ENCODE measurements at places on chromosomes 16 and 17. TPM values are rescaled to one million over a fixed set of nuclear protein-coding genes. Genes with fewer than 3 reads are reported as not detected.

CDK10 gene
- total RNA-seq = 45.5 TPM

MPV17L gene
- not detected for total RNA-seq

CACNG3 gene
- total RNA-seq = not detected

CX3CL1 gene
- 0.09 TPM for total RNA-seq

CPHXL2 gene
- total RNA-seq = not detected

SLFN14 gene
- not detected for total RNA-seq

MYH13 gene
- 0.47 TPM for total RNA-seq

SP6 gene
- total RNA-seq = not detected

KRTAP16-1 gene
- not detected for total RNA-seq

SRL gene
- total RNA-seq = 0.68 TPM

TBC1D3L gene
- total RNA-seq = 0.68 TPM

GNAO1 gene
- total RNA-seq = 0.34 TPM

LRRC37A gene
- total RNA-seq = not detected

SPHK1 gene
- total RNA-seq = 32.8 TPM

PTX4 gene
- 1.9 TPM for total RNA-seq

HBA2 gene
- total RNA-seq = not detected

GNG13 gene
- not detected for total RNA-seq

EME2 gene
- 3.9 TPM for total RNA-seq

SENP3 gene
- 45.6 TPM for total RNA-seq

PIGQ gene
- total RNA-seq = 35.1 TPM

FADS6 gene
- not detected for total RNA-seq

SLC6A2 gene
- not detected for total RNA-seq

ACAP1 gene
- not detected for total RNA-seq

CDH13 gene
- total RNA-seq = 26.6 TPM

PGAP3 gene
- 16.0 TPM for total RNA-seq

FNDC8 gene
- total RNA-seq = not detected

CDH5 gene
- 14.2 TPM for total RNA-seq

CLEC18C gene
- total RNA-seq = not detected

HOXB3 gene
- 4.1 TPM for total RNA-seq

TEKT5 gene
- total RNA-seq = 0.09 TPM

PARD6A gene
- 1.5 TPM for total RNA-seq

CDYL2 gene
- 2.9 TPM for total RNA-seq

SUPT4H1 gene
- 26.6 TPM for total RNA-seq

PABPN1L gene
- total RNA-seq = not detected

All from pericardium fibroblast (primary cell).